ENCODE measurements at places on chromosomes 7 and 10.

DNA sequence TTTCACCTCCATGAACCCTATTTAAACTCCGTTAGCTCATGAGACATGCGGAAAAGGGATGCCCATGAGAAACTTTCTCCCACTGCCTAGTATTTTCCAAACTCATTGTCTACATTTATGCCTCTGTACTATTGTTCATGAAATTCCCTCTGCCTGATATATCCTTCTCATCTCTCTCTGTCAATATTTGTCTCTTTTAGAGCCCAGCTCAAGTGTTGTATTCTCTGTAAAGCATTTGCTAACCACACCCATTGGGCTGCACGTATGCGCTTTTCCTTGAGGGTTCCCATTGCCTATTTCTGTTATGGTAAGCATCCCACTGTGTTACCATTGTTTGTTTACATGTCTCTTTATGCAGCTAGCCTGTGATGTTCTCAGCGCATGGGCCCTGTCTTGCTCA is 211.4 kb downstream of the MDFIC start:
- DNase-seq = no peak

DNA sequence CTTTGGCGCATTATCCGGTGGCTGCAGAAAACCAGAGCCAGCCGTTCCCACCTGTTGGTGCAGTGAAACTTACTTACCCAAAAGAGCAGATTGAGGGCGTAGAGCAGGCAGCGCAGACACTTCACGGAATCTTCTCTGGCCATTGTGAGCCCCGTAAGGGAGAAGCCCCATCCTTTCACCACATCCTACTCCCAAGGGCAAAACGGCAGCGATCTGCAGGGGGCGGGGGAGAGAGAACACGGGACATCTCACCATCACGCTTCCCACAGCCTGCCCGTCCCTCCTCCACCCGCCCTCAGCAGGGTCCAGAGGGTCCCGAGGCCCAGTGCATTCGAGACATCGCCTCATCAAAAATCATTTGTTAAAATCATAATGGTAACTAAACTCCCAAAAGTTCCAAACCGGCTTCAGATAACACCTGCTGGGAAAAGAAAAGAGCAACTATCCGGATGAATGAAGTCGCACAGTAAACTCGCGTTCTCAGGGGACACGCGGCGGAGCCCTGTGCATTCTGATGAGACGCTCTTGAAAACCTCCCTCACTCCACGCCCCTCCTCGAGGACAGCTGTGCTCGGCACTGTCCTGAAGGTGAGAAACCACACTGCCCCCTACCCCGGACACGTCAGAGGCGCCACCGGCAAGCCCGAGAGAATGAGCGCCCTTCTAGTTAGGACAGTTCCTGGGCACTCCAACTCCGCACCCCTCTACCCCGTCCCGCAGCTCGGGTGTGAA is 1.2 kb downstream of the TSPAN12 start:
- no peak for DNase-seq

- DNase-seq = no peak
Measured at GRCh38 chr7:78769481-78770101, 683.9 kb downstream of the MAGI2 start.

DNA sequence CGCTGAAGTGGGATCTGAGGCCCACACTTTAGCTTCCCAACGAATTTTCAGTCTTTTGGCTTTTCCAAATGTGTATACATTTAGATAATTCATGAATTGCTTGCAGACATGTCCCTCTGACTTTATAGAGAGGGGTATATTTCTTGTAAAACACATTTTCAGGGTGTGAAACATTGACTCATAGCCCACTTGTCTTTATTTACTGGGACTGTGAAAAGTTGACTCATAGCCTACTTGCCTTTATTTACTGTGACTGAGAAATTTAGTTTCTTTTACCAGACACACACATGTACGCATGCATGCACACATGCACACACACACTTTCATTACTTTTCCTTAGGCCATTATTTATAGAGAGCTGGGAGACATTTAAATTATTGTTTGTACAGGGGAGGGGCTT is 79.1 kb downstream of the VTI1A start:
- DNase-seq = no peak

DNA sequence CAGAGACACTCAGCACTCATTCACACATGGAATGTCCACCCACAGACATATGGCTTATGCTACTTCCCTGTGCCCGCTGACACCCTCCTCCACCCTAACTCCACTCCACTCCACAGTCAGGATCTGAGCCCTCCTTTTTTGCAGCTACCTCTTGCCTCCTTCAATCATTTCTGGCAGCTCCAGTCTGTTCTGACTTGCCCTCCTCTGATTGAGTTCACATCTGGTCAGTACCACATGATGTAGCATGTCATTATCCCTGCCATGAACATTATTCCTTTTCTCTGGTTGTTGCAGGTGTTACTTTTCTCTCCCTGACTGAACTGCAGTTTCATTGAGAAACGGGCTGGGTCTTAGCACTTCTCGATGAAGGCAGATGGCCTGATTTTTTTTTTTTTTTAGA is 130.1 kb upstream of the EGR2 start:
- DNase-seq = no peak

DNA sequence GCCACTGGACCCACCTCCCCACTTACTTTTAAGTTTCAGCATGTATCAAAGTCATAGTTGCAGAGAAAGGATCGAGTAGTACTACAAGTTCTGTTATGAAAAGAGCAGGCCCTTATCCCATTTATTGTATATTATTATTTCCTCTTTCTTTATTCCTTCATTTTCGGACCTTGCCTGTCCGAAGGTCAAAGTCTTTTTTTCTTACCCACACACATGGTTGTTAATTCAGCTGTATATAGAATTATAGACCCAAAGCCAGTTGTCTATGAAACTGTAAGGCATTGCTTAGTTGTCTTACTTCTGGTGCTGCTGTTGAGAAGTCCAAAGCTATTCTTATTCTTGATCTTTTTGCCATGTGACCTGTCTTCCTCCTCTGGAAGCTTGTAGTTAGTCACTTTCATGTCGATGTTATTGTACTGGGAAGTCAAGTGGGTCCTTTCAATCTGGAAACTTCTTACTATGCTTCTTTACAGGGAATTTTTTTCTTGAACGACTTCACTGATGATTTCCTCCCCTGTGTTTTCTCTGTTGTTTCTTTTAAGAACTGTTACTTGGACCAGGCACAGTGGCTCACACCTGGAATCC is 8.3 kb downstream of the NUDT5 start:
- DNase-seq = no peak

- no peak for DNase-seq
Measured at GRCh38 chr7:95478272-95479037, 7.3 kb upstream of the ASB4 start.

- DNase-seq = no peak
Measured at GRCh38 chr10:74485283-74485682, 334.3 kb downstream of the ADK start.

- DNase-seq = no peak
Measured at GRCh38 chr10:30587522-30588031, 42.0 kb downstream of the LYZL2 start.

DNA sequence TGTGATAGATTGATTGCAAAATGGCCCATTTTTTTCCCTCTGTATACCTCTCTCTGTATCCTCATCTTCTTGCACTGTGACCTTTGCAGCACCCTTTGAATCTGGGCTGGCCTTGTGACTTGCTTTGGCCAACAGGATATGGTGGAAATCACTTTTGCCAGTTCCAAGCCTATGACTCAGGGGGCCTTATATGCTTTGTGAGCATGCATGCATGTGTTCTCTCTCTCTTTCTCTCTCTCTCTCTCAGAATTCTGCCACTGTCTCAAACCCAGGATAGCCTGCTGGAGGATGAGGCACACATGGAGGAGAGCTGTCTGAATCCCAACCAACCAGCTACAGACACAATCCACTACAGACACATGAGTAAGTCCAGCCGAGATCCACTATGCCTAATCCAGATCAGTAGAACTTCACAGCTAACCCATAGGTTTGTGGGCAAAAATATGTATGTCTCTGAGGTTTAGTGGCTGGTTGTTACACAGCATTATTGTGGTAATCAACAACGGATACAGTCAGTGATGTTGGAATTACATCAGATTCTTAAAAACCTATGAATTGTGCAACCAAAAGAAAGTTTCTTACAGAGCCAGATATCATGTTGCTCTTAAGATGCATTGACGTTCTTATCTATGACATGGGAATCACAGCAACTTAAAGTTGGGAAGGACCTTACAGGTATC is 41.8 kb upstream of the ABCB4 start:
- no peak for DNase-seq

- no peak for DNase-seq
Measured at GRCh38 chr10:119644205-119644814, 6.9 kb upstream of the BAG3 start.

- DNase-seq = no peak
Measured at GRCh38 chr7:138565451-138566114, 105.5 kb downstream of the TRIM24 start.

DNA sequence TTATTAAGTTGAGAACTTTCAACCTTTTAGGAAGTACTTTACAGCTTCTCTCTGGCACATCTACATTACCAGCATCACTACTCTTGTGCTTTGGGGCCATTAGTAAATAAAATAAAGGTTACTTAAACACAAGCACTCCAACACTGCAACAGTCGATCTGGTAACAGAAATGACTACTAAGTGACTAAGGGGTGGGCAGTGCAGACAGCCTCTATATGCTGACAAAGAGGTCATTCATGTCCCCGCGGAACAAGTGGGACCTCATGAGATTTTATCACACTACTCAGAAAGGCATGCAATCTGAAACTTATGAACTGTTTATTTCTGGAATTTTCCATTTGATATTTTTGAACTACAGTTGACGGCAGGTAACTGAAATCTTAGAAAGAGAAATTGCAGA is 111.3 kb upstream of the DNAJB12 start:
- no peak for DNase-seq

All from tibial artery (tissue), 4 donors.